Heart right ventricle (tissue), 16 donors: ENCODE measurements at places on chromosomes 2 and 18. TPM values are rescaled to one million over a fixed set of nuclear protein-coding genes. Genes with fewer than 3 reads are reported as not detected.
A peak's percentile ranks its signal among the peaks of the same experiment; 100 is the strongest.

Gene AQP12A
- total RNA-seq, result not detected

DNA sequence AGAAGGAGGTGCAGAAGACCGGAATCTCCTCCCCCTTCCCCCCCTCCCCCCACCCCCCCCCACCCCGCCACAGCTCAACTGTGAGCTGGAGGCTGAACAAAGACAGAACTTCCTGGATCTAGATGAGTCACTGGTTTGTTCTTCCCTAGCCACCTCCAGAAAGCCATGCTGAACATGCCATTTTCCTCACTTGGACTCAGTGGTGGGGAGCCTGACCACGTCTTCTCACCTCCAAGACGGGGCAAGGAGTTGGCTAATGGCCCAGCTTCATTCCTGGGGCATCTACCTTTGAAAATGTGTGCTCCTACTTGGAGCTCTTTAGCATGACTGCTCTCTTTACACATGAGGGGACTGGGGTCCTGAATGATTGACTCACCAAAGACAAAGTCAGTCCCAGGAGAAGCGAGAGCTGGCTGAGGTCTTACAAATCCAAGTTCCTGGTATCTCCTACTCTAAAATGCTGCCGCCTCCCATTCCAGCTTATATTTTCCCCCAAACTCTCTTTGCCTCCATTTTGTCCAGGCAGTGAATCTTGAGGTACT is 22.6 kb upstream of the FZD5 start:
- H3K27me3 ChIP-seq, result no peaks in the 10 kb centered on the region
- H3K36me3 ChIP-seq, result no peaks in the 10 kb centered on the region
- no peak for DNase-seq

- H3K36me3 ChIP-seq, result no peaks in the 10 kb centered on the region
- no peaks in the 10 kb centered on the region for H3K4me1 ChIP-seq
- H3K27me3 ChIP-seq, result no peaks in the 10 kb centered on the region
- no peak overlapping the region for H3K4me3 ChIP-seq
Observed at GRCh38 chr2:235850289-235850688, 317.9 kb downstream of the GBX2 start.

DNA sequence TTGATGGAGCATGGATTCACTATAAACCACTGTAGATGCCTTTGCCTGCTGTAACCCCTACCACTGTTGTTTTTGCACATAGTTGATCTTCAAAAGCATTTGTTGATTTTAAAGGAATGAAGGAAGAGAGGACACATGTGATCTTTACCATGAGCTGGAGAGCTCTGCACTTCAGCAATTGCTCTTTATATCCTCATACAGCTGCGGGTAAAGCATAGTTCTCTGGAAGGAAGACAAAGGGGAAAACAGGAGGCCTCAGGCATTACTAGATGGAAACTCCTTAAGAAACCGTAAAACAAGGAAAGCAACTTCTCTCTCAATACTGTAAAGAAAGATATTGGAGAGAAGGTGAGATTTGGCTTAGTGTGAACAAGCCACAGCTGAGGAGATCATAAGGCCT is 60.6 kb downstream of the SCG2 start:
- H3K36me3 ChIP-seq, result no peaks in the 10 kb centered on the region
- H3K4me3 ChIP-seq, result no peak overlapping the region
- peaks cover 31% of the 10 kb centered on the region for H3K4me1 ChIP-seq
- H3K27me3 ChIP-seq, result no peaks in the 10 kb centered on the region
- DNase-seq, result no peak
- H3K27ac ChIP-seq, result no peak overlapping the region

GRCh38 chr2:66679442-66679841 is 244.5 kb downstream of the MEIS1 start:
- H3K4me1 ChIP-seq, result no peaks in the 10 kb centered on the region
- DNase-seq, result no peak
- H3K27ac ChIP-seq, result no peak overlapping the region
- no peaks in the 10 kb centered on the region for H3K36me3 ChIP-seq
- peaks cover 5% of the 10 kb centered on the region for H3K27me3 ChIP-seq

Gene SERTAD2
- 18.7 TPM for total RNA-seq

GRCh38 chr2:12493031-12493513 is 223.7 kb upstream of the TRIB2 start:
- no peaks in the 10 kb centered on the region for H3K4me1 ChIP-seq
- no peak overlapping the region for H3K4me3 ChIP-seq
- H3K36me3 ChIP-seq, result no peaks in the 10 kb centered on the region

- no peaks in the 10 kb centered on the region for H3K36me3 ChIP-seq
- H3K4me1 ChIP-seq, result peaks cover 21% of the 10 kb centered on the region
- DNase-seq, result peak; percentile 69
- peak within 1 kb of the TSS; percentile 82 for H3K4me3 ChIP-seq
Observed at GRCh38 chr2:227163998-227164762, at the start of the genes COL4A3 and COL4A4. TSS of gene COL4A3 (plus strand) at chr2:227164624. CDS start at chr2:227164727, 103 bp downstream. TSS of gene COL4A4 (minus strand) at chr2:227164205. CDS start at chr2:227147483, 16,722 bp downstream.

Gene WNT6
- total RNA-seq, result 1.3 TPM

Gene PFN4
- total RNA-seq, result 0.35 TPM

DNA sequence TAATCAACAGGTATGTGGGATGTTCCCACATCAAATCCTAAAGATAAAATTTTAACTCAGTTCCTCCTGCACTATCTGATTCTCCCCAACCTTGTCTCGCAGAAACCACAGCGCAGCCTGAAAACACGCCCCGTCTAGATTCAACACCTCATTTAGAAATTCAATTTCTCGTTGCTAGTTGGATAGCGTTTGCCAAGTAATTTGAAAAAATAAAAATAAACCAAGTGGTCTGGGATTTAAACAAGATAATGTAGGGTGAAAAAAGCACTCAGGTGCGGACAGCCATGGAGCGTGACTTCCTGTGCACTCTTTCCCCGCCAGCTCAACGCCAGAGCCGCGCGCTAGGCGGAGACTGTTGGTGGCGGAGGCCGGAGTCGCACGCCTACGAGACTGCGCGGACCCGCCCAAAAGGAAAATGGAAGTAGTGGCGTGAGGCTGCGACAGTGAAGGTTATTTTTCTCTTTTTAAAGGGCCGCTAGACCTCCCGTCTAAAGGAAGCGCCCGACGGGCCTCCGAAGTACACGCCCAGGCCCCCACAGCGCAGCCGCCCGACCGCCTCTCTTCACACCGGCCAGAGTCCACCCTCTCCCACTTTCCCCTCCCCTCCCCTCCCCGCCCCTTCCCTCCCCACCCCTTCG is 615 bp upstream of the CCNT2 start:
- no peak for DNase-seq
- H3K36me3 ChIP-seq, result no peaks in the 10 kb centered on the region
- peak overlapping the region; percentile 94 for H3K4me3 ChIP-seq
- H3K4me1 ChIP-seq, result peaks cover 27% of the 10 kb centered on the region
- peak overlapping the region; percentile 99 for H3K27ac ChIP-seq

DNA sequence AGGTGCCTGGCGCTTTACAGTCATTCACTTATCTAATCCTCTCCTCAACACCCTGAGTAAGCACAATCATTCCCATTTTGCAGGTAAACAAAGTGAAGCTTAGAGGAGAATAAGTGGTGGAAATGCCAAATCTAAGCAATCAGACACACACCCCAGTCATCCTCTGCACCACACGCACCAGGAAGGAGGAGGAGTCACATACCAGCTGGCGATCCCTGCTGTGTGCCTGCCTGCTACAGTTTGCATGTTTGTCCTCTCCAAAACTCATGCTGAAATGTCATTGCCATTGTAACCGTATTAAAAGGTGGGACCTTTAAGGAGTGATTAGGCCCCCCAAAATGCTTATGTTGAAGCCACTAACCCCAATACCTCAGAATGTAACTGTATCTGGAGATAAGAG is 93.7 kb downstream of the LOXHD1 start:
- H3K27me3 ChIP-seq, result no peaks in the 10 kb centered on the region
- H3K4me3 ChIP-seq, result no peak overlapping the region
- no peak for DNase-seq
- H3K4me1 ChIP-seq, result no peaks in the 10 kb centered on the region
- no peak overlapping the region for H3K27ac ChIP-seq

DNA sequence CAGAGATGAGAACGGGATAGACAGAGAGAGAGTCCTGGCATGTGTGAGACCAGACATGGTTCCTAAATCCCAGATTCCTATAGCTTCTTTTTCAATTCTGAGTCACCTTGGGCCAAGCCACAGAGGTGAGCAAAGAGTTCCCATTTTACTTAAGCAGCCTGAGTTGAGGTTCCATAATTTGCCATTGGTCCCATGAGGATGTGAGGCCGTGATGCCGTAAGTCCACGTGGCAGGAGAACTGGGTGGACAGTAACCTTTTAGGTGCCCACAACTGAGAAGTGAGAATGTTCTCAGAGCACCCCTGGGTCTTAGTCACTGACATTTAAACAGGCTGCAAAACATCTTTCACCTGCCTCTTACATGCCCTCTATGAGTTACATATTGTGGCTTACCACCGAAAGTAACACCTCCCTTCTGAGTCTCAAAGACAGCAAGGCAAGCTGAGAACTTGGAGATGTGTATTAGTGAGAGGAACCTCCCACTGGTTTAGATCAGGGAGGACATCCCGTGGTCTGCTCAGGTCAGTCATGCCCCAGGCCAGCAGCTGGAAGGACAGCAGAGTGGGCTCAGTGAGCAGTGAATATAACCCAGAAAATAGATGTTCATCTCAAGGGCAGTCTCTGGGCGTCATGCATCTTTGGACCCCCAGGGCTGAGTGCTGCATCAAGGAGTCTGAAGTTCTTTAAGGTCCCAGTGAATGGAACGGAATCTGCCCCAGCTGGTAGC is 127.9 kb upstream of the LGALSL start:
- no peak overlapping the region for H3K27ac ChIP-seq
- H3K4me3 ChIP-seq, result no peak overlapping the region
- DNase-seq, result no peak

Gene STAMBP
- total RNA-seq, result 24.6 TPM

DNA sequence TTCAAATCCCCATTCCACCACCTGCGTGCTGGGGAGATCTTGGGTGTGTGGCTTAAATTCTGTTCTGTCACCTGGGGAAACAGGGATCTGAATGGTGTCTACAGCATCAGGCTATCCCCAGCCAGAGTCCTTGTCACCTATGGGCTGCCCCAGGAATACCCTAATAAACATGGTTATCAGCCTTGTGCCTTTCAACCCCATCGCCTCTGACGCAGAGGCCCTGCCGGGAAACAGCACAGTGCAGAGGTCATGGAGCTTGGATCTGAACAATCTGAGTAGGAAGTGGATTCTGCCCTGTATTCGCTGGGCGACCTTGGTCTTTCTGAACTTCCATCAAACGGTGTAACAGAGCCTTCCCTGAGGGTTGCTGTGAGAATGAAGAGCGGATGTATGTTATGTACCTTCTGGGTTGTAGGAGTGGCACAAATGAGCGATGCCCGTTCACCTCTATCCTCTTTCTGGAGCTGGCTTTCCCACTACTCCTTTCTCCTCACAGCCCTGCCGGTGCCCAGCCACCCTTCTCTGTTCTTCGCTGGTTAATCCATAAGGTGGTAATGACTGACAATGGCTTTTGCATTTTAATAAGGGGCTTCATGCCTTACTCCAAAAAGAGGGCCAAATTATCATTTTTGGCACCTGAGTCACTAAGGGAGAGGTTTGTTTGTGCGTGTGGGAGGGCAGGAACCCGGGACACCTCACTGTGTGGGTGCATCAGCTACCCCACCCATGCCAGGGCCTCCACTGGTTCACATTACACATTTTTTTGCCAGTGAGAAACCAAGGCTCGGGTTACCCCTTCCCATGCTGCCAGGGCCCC is 256.5 kb downstream of the MYCN start:
- H3K27ac ChIP-seq, result no peak overlapping the region
- no peak for DNase-seq
- H3K36me3 ChIP-seq, result no peaks in the 10 kb centered on the region
- no peak overlapping the region for H3K4me3 ChIP-seq
- H3K27me3 ChIP-seq, result no peaks in the 10 kb centered on the region

Gene RAB6D
- not detected for total RNA-seq

Gene KCNG2
- 0.24 TPM for total RNA-seq

Gene CELF4
- total RNA-seq, result 1.2 TPM

- H3K4me3 ChIP-seq, result no peak overlapping the region
- H3K4me1 ChIP-seq, result no peaks in the 10 kb centered on the region
- DNase-seq, result no peak
- no peaks in the 10 kb centered on the region for H3K27me3 ChIP-seq
- no peak overlapping the region for H3K27ac ChIP-seq
- H3K36me3 ChIP-seq, result no peaks in the 10 kb centered on the region
Observed at GRCh38 chr2:132936261-132936660, 266.3 kb upstream of the LYPD1 start.

GRCh38 chr2:146451972-146452371 is 1392.9 kb upstream of the ACVR2A start:
- H3K4me3 ChIP-seq, result no peak overlapping the region
- no peaks in the 10 kb centered on the region for H3K36me3 ChIP-seq
- no peak for DNase-seq
- H3K27ac ChIP-seq, result no peak overlapping the region

DNA sequence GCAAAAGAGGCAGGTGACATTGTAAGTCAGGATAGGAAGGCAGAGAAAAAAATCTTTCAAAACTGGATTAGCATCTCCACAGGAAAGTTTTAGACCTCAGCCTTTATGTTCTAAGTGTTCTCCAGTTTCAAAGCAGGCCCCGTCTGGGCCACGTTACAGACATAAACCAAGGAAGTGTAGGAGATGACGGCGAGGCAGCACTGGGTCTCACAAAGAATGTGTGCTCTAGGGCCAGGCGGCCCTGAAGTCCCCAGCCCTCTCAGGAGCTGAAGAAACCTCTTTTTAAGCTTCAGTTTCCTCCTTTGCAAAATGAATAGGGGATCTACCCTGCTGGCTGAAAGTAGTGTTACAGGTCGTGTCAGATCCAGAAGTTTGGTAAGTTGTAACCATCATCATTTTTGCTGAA is 81.7 kb downstream of the SPRED2 start:
- H3K4me1 ChIP-seq, result peaks cover 68% of the 10 kb centered on the region
- no peaks in the 10 kb centered on the region for H3K27me3 ChIP-seq
- peak overlapping the region; percentile 25 for H3K27ac ChIP-seq
- no peak overlapping the region for H3K4me3 ChIP-seq

DNA sequence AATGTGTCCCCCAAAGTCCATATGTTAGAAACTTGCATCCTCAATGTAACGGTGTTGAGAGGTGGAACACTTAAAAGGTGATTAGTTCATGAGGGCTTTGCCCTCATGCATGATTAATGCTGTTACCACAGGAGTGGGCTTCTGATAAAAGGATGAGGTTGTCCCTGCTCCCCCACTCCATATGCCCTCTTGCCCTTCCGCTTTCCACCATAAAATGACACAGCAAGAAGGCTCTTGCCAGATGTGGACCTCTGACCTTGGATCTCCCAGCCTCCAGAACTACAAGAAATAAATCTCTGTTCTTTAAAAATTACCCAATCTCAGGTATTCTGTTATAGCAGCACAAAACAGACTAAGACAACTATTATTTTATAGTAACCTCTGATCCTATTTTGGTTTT is 412.1 kb downstream of the NBAS start:
- no peak overlapping the region for H3K27ac ChIP-seq
- H3K36me3 ChIP-seq, result no peaks in the 10 kb centered on the region
- no peak overlapping the region for H3K4me3 ChIP-seq
- no peak for DNase-seq

Gene STPG4
- total RNA-seq, result 0.44 TPM

- H3K4me3 ChIP-seq, result no peak overlapping the region
- DNase-seq, result no peak
- no peaks in the 10 kb centered on the region for H3K27me3 ChIP-seq
- no peaks in the 10 kb centered on the region for H3K36me3 ChIP-seq
Observed at GRCh38 chr2:77121518-77121917, 400.7 kb downstream of the LRRTM4 start.

- H3K27ac ChIP-seq, result no peak overlapping the region
- H3K4me3 ChIP-seq, result no peak overlapping the region
Observed at GRCh38 chr18:62069556-62069955, 117.3 kb downstream of the PIGN start.
